ENCODE measurements at places on chromosomes 12 and 14.

- peak; percentile 91 for DNase-seq
These were observed at the start of gene TRMT61A for GRCh38 chr14:103528587-103529382. TSS of gene TRMT61A (plus strand) at chr14:103529196. CDS start at chr14:103529979, 783 bp downstream.

DNA sequence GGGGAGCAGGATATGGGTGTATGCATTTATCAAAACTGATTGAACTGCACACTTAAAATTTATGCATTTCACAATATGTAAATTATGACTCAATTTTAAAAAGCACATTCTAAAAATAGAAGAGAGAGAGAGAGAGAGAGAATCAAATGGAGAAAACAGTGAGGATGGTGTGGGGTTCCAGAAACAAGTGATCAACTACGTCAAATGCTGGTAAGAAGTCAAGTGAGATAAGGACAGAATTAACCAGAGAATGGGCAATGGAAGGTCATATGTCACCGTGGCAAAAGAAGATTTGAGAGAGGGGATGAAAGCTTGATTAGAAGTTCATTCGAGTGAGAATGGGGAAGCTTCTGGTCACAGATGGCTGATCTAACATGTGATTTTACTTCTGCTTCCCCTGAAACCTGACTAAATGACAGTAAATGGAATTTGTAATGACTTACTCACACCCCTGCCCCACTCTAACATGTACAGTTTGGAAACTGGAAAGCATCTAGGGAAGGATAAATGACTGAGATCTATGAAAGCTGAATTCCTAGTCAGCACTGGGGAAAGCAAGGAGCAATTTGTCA is 276.5 kb upstream of the AMIGO2 start:
- DNase-seq, result no peak

DNA sequence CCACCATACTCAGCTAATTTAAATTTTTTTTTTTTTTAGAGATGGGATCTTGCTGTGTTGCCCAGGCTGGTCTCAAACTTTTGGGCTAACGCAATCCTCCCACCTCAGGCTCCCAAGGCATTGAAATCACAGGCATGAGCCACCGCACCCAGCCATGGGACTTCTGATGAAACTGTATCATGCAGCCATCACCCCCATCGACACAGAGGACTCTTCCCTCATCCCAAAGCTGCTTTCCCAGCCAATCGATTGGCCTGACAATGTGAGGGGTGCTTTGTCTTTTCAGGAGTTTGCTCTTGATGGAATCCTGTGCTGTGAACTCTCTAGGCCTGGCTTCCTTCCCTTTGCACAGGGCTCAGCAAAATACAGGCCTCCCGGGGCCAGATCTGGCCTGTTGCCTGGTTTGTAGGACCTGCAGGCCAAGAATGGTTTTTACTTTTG is 59.6 kb upstream of the NCOR2 start:
- peak; percentile 29 for DNase-seq

DNA sequence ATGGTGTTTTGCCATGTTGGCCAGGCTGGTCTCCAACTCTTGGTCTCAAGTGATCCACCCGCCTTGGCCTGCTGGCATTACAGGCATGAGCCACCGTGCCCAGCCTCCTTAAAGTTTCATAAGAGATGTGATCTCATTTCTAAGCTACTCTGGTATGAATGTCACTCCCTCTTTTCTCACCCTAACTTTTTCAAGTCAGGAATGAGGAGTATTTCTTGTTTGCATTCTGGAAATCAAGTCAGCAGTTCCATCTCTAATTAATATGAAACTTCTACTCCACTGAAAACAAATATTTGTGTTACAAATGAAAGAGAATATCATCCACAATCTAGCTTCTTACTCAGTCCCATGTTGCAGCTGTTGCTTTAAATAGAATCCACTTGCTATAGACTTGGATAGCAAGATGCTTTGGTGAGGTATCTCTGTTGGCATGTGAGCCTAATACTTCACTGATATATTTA is 61.3 kb downstream of the ARF6 start:
- no peak for DNase-seq

DNA sequence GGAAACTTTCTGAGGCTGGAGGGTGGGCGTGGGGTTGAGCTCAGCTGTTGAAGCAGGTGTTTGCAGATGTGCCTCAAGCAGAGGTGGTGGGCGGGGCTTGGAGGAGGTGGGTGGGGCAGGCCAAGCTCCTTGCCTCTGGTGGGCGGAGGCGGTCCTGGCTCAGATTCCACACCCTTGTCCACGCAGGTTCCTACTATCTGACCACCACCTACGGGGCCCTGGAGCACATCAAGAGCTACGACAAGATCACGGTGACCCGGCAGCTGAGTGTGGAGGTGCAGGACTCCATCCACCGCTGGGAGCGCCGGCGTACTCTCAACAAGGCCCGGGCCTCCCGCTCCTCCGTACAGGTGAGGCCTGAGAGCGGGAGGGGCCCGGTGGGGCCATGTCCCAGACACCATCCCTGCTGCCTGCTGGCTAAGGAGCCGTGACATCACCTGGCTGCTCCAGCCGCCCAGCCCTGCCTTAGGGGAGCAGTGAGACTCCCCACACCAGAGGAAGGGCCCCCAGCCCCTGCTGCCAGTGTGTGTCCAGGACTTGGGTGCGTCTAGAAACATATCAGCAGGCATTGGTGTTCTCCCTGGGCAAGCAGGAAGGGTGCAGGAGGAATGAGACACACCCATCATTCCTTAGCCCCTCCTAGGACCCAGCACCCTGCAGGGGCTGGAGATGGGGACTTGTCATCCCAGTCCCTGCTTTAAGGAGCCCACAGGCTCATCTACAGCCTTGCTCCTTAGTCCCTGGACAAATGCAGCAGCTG is 63.4 kb downstream of the LGMN start:
- no peak for DNase-seq

DNA sequence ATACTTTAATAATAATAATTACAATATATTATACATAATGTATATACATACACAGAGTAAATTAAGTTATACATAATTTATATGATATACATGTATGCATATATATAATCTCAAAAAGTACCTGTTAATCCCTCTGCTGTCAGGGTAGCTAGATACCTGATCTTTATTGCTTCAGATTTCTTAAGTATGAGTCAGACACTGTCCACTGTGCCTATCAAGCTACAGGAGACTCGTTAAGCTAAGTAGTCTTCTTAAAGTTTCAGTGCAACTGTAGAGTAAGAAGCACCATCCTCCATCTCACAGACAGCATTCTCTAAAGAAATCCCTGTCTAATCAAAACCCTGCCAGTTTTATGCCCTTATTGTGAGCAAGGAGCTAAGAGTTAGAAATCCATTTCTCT is 428.7 kb downstream of the RERGL start:
- no peak for DNase-seq

GRCh38 chr14:55968741-55969140 is 149.5 kb upstream of the PELI2 start:
- peak; percentile 9 for DNase-seq

DNA sequence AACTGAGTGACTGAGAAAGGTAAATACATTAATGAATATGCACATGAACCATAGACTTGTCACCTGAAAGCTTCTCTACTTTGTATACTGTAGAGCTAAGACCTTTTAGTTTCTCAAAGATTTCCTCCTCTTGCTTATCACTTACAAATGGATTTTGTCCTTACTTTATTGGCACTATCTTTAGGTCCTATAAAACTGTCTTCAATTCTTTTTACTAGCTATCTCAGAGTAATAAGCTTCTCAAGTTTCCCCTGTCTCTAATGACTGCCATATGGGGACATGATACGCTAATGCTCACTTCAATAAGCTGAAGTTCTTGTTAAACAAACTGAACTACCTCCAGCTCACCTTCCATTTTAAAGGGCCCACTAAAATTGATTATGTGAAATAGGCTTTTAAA is 468.2 kb upstream of the CCDC196 start:
- DNase-seq, result peak; percentile 48

DNA sequence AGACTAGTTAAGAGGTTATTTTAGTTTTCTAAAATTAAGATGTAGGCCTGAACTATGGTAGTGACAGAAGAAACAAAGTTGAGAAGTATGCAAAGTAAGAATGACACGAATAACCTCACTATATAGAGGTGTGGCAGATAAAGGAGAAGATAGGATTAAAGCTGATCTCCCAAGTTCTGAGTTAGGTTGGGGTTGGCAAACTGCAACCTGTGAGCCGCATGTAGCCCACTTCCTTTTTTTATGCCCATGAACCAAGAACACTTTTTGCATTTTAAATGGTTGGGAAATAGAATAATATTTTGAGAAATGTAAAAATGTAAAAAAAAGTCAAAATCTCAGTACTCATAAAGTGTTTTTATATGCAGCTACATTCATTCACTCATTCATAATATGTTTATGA is 34.3 kb downstream of the KTN1 start:
- DNase-seq, result no peak

- no peak for DNase-seq
These were observed 37.8 kb upstream of the LRRC10 start for GRCh38 chr12:69648476-69648875.
